Glomerular endothelial cell (primary cell): ENCODE measurements at places on chromosomes 16 and 17. TPM values are rescaled to one million over a fixed set of nuclear protein-coding genes. Genes with fewer than 3 reads are reported as not detected.

Gene ATF7IP2
- total RNA-seq: 4.0 and 14.9 TPM in 2 replicates

Gene PLCG2
- total RNA-seq: 26.4 and 36.8 TPM in 2 replicates

Gene FAM83G
- 12.6 and 12.8 TPM in 2 replicates for total RNA-seq

Gene CCL2
- total RNA-seq: 406 and 1,495 TPM in 2 replicates

Gene FOXN1
- total RNA-seq: not detected in 2 replicates

Gene USP43
- total RNA-seq: 0.35 and 1.6 TPM in 2 replicates

Gene CFAP52
- not detected in 2 replicates for total RNA-seq

Gene KIF19
- total RNA-seq: 17.2 and 21.4 TPM in 2 replicates

Gene CORO6
- 2.7 and 13.0 TPM in 2 replicates for total RNA-seq

Gene RAP1GAP2
- 5.1 and 9.4 TPM in 2 replicates for total RNA-seq

Gene NUPR1
- 0.10 and 0.23 TPM in 2 replicates for total RNA-seq
